HEK293T (cell line): ENCODE measurements at places on chromosomes 5 and 9.
A peak's percentile ranks its signal among the peaks of the same experiment; 100 is the strongest.

DNA sequence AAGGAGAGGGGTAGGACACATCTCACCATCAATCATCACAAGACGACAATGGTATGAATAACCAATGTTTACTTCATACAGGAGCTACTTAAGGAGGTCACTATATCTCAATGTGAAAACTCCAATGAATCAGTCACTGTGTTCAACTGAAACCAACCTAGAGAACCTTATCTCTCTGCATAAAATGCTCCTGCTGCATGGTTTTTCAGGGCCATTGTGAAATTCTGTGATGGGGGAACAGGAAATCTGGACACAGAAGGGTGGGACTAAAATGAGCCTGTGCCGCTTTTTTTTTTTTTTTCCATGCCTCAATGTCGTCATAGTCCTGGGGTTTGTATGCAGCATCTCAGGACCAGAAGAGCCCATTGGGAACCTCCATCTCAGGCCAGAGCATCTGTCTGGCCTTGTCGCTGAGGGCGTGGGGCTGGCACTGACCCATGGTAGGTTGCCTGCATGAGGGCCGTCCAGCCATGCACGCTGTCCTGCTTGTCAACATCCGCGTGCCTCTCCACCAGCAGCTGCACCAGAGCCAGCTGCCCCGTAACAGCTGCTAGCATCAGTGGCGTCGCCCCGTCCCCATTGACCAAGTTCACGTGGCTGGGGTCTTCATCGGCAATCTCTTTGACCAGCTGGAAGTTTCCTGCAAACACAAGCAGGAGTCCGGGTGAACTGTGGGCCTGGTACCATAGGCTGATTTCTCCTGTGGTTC is 12.7 kb downstream of the ANKS6 start:
- DNase-seq = no peak

GRCh38 chr9:91809581-91810285 is 140.3 kb downstream of the ROR2 start:
- no peak for DNase-seq

GRCh38 chr9:109907400-109907799 is 127.4 kb downstream of the PALM2AKAP2 start:
- DNase-seq = no peak

GRCh38 chr9:135224921-135225541 is 137.6 kb downstream of the OLFM1 start:
- no peak for DNase-seq

DNA sequence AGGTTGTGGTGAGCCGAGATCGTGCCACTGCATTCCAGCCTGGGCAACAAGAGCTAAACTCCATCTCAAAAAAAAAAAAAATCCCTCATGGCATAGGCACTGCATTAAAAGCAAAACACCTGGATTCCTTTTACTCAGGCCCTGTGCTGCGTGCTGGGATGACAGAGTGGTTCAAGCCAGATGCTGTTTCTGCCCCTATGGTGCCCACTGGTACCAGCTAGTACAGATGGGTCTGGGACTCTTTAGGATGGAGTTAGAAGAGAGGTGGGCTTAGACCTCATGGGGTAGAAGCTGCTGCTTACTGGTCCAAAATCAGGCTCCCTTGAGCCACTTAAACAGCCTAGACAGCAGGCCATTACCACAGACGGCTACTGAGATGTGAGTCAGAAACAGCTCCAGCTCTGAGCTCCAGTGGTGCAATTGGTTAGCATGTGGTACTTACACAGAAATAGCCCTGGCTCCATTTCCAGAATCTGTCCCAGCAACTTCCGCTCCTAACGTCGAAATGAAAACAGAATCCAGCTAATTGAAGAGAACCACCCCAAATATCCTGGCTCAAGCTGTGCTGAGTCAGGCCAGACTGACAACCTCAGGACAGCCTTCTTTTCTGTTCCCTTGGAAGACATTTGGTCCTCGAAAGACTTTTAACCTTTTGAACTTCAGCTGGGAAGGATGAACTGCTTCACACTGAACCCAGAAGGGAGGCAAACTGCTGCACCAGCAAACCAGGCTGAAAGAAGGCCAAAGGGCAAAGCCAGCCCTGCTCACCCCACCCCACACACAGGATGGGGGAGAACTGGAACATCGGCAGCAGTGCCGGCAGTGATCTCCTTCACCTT is 15.5 kb downstream of the C5orf15 start:
- DNase-seq = no peak

DNA sequence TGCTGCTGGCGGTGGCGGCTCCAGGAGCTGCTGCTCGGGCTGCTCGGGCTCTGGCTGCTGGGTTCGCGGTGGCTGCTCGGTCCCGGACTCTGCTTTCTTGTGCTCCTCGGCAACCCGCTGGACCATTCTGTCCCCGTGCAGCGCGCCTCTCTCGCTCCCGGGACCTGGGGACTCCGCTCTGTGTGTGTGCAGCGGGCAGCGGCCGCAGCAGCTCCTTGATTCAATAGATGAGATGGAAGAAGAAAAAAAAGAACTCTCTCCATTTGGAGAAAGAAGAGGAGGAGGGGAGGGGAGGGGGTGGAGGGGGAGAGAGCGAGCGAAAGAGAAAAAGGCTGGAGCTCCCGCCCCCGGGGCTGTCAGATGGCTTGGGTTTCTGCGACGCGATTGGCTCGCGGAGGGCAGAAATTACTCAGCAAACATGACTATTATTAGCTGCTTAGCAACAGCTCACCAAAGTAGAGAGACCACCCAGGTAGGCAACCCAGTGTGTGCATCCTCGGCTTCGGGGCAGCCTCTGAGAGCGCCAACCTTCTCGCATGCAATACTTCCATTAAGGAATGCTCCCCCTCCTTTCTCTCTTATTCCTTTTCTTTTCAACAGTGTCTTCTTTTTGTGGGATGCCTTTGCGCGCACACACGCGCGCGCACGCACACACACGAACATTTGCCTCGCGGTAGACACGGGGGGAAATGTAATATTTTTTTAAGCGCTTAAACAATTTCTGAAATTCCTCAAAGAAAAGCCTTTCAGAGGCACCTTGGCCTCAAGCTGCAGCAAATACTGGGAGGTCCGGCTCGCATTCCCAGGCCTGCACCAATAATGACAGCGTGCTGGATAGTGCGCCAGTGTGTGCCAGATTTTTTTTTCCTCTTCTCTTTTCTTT is 7.6 kb downstream of the PTCH1 start:
- peak; percentile 72 for DNase-seq

DNA sequence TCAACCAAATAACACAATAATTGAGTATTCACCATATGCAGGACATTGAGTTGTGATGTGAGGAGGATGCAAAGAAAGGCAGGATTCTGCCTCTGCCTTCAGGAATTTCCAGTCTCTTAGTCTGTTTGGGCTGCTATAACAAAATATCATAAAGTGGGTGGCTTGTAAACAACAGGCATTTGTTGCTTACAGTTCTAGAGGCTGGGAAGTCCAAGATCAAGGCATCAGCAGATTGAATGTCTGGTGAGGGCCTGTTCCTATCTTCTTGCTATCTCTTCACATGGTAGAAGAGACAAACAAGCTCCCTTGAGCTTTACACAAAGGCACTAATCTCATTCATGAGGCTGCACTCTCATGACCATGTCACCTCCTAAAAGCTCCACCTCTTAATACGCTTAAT is 360.7 kb downstream of the ARHGEF28 start:
- DNase-seq = no peak

DNA sequence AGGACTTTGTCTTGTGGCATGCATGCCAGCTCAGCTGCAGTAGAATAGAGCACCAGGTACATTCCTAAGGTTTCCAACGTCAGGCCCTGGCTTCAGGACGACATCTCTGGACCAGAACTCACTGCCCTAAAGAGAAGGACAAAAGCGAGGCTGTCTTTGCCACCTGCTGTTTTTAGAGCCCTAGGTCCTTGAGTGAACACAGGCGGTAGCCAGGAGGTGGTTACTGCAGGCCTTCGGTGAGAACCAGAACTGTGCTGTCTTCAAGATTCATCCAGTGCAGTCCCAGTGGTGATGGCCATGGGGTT is 288.9 kb upstream of the CDH18 start:
- no peak for DNase-seq

DNA sequence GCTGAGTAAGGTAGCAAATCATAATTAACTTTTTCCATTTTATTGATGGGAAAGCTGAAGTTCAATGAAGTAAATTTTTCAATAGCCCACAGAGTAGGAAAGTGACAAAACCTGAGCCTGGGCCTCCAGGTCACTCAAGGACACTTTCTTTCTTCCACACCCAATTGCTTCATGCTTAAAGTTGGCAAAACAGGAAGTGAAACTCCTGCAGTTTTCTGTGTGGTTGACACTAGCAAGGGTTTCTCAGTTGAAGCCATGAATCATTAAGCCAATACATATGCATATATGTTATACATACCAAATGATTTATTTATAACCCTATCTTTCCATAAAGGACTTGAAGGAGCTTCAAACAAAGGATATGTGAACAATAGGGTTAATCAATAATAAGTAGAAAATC is 13.9 kb downstream of the TLR4 start:
- DNase-seq = no peak

- DNase-seq = no peak
Observed at GRCh38 chr9:137924169-137924568, 46.6 kb downstream of the CACNA1B start.

DNA sequence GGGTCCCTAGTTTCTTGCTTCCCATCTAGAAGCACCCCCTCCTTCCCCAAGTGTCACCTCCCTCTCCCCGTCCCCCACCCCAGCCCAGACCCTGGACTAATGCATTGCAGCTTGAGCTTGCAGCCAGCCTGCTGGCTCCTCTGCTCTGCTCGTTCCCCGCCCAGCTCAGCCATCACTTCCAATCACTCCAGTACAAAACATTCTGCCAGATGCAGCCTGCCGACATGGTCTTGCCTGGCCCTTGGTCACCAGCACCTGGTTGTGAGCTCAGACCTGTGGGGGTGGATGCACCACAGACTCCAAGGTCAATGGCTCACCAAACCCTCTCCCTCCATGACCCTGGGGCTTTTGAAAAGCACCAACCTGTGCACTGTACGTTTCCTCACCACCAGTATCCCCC is 172.9 kb upstream of the SMIM23 start:
- no peak for DNase-seq

DNA sequence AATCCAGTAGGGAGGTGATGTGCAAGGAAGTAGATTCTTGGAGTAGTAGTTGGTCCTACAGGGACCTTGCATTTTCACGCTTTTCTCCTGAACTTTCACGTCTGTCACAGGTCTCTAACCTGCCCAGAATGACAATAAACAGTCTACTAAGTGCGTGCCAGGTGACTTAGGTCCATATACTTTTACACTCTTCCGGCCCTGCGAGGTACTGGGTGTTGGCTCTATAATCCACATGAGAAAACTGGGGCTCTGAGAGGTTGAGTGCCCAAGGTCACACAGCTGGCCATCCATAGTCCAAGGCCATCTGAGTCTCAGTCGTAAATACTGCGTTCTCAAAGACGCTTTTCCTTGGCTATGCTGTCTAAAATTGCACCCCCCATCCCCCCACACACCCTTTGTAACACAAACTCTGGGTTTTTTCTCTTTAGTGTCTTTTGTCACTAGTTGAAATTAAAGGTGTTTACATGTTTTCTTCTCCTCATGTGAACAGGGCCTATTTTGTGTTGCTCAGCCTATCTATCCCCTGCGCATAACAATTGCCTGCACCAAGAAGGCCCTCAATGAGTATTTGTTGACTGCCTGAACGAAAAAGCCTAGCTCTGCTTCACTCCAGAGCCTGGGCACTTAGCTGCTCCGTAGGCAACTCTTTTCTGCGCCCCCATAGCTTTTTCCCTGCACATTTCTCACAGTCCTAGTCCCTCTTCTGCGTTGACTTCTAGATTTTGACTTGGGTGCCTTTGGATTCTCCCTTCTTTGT is 943 bp downstream of the SFXN1 start:
- no peak for DNase-seq

- no peak for DNase-seq
Observed at GRCh38 chr5:157924931-157925729, 66.2 kb upstream of the CLINT1 start.

DNA sequence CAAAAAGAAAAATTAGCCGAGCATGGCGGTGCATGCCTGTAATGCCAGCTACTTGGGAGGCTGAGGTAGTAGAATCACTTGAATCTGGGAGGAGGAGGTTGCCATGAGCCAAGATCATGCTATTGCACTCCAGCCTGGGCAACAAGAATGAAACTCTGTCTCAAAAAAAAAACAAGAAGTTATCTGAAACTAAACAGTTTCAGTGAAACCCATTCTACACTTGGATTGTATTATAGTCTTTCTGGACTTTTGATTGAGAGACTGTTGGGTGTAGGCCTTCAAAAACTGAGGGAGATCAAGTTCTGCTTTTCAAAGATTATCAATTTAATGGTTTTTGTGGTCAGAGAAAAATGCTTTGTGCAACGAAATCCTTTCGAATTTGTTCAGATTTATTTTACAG is 34.6 kb upstream of the SPINK5 start:
- DNase-seq = no peak

DNA sequence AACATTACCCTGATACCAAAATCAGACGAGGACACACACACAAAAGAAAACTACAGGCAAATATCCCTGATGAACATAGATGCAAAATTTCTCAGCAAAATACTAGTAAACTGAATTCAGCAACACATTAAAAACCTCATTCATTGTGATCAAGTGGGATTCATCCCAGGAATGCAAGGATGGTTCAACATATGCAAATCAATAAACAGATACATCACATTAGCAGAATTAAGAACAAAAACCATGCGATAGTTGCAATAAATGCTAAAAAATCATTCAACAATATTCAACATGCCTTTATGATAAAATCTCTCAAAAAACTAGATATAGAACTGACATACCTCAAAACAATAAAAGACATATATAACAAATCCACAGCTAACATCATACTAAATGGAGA is 36.9 kb upstream of the TNPO1 start:
- no peak for DNase-seq

DNA sequence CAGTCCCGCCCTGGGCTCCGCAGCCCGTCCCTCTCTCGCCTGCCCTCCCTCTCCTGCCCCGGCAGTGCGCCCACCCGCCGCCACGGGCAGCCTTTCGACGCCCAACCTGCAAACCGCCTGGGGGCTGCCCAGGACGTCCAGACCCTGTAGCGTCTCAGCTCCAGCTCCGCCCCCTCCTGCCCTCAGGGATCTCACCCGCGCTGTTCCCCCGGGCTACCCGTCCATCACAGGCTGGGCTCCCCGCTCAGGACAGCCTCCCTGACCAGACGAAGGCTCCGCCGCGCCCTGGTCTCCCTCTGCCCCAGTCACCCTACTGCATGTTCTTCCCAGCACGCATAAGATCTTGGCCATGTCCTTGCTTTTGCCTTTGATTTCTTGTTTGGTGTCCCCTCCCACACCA is 1.4 kb downstream of the RASGEF1C start:
- no peak for DNase-seq

DNA sequence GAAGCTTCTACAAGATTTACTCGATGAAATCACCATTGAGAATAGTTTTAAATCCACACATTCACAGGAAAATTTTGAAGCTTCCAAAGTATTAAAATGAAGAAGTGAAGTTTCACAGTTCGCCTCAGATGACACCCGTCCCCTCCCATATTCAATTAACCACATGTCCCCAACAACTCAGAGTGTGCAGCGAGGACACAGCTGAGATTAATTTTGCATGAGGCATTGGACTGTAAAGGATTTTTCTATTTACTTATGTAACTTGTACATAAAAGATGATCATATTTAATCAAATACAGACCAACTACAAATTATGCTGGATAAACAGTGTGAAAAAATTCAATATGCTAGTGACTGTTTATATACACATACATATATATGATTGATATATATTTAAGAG is 84.7 kb upstream of the OLFM1 start:
- DNase-seq = no peak

- no peak for DNase-seq
Observed at GRCh38 chr5:878125-878524, 14.5 kb downstream of the BRD9 start.

GRCh38 chr5:178403956-178404600 is 171.5 kb upstream of the PHYKPL start:
- DNase-seq = no peak

GRCh38 chr9:130451509-130452388 is 7.0 kb downstream of the ASS1 start:
- peak; percentile 82 for DNase-seq
